ENCODE measurements at places on chromosomes 13 and 19. TPM values are rescaled to one million over a fixed set of nuclear protein-coding genes. Genes with fewer than 3 reads are reported as not detected.

SLC25A15 gene
- 0.55 TPM for polyA plus RNA-seq

SPRED3 gene
- 0.24 TPM for polyA plus RNA-seq

ZNF835 gene
- 0.18 TPM for polyA plus RNA-seq

PLK5 gene
- 0.13 TPM for polyA plus RNA-seq

MISP gene
- polyA plus RNA-seq: 0.11 TPM

VSTM1 gene
- not detected for polyA plus RNA-seq

DNMT1 gene
- polyA plus RNA-seq: 42.6 TPM

ARRDC5 gene
- 0.08 TPM for polyA plus RNA-seq

ZNF543 gene
- 2.6 TPM for polyA plus RNA-seq

TGFB1 gene
- 77.1 TPM for polyA plus RNA-seq

PEG3 gene
- polyA plus RNA-seq: 0.63 TPM

CYP2B6 gene
- polyA plus RNA-seq: not detected

ZNF528 gene
- 8.9 TPM for polyA plus RNA-seq

IFNL4 gene
- not detected for polyA plus RNA-seq

ZNF441 gene
- 1.6 TPM for polyA plus RNA-seq

PTH2 gene
- polyA plus RNA-seq: not detected

ZNF665 gene
- polyA plus RNA-seq: 1.3 TPM

ZNF560 gene
- 0.05 TPM for polyA plus RNA-seq

UBE2L5 gene
- 0.06 TPM for polyA plus RNA-seq

IRGC gene
- not detected for polyA plus RNA-seq

ANO8 gene
- 28.0 TPM for polyA plus RNA-seq

GJB6 gene
- 230 TPM for polyA plus RNA-seq

ICAM4 gene
- 0.26 TPM for polyA plus RNA-seq

ZNF547 gene
- polyA plus RNA-seq: 1.3 TPM

PRR22 gene
- 8.0 TPM for polyA plus RNA-seq

PSG2 gene
- not detected for polyA plus RNA-seq

KLHL1 gene
- not detected for polyA plus RNA-seq

PROZ gene
- not detected for polyA plus RNA-seq

NCR1 gene
- polyA plus RNA-seq: not detected

DCT gene
- polyA plus RNA-seq: 0.02 TPM

PINLYP gene
- polyA plus RNA-seq: 17.6 TPM

FGF22 gene
- polyA plus RNA-seq: 0.86 TPM

CYSLTR2 gene
- polyA plus RNA-seq: 0.07 TPM

RYR1 gene
- 8.7 TPM for polyA plus RNA-seq

GPR12 gene
- 0.01 TPM for polyA plus RNA-seq

MBD3L3 gene
- polyA plus RNA-seq: not detected

ZNF85 gene
- 3.2 TPM for polyA plus RNA-seq

CCL25 gene
- polyA plus RNA-seq: not detected

PEAK3 gene
- polyA plus RNA-seq: 0.06 TPM

APC2 gene
- 0.02 TPM for polyA plus RNA-seq

LMTK3 gene
- polyA plus RNA-seq: 2.9 TPM

All from esophagus (tissue), 2 donors.